ENCODE measurements at places on chromosomes 11 and 22. TPM values are rescaled to one million over a fixed set of nuclear protein-coding genes. Genes with fewer than 3 reads are reported as not detected.

Gene KIAA1671
- total RNA-seq: 15.3 TPM

Gene FZD4
- 2.0 TPM for total RNA-seq

Gene HPX
- 9.6 TPM for total RNA-seq

GRCh38 chr22:27976586-27976985 is 57.5 kb upstream of the PITPNB start:
- peaks cover 3% of the 10 kb centered on the region for H3K27me3 ChIP-seq
- H3K36me3 ChIP-seq: no peaks in the 10 kb centered on the region
- H3K4me1 ChIP-seq: peaks cover 4% of the 10 kb centered on the region
- DNase-seq: no peak

DNA sequence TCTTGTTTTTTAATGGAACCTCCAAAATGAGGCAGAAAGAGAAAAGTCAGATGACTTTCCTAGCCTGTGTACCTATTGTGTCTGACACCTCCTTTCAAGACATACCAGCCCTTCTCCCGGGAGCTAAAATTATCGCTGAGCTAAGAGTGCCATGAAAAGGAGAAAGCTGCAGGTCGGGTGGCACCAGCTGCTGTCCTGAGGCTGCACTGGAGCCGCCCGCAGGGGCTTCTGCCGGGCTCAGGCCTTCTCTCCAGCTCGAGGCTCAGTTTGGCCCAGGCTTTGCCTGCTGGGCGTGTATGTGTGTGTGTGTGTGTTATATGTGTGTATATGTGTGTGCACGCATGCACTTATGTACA is 27.7 kb upstream of the RAB1B start:
- H3K27ac ChIP-seq: no peak overlapping the region
- H3K4me1 ChIP-seq: peaks cover 11% of the 10 kb centered on the region
- H3K4me3 ChIP-seq: no peak overlapping the region
- peaks cover 3% of the 10 kb centered on the region for H3K27me3 ChIP-seq
- DNase-seq: no peak

DNA sequence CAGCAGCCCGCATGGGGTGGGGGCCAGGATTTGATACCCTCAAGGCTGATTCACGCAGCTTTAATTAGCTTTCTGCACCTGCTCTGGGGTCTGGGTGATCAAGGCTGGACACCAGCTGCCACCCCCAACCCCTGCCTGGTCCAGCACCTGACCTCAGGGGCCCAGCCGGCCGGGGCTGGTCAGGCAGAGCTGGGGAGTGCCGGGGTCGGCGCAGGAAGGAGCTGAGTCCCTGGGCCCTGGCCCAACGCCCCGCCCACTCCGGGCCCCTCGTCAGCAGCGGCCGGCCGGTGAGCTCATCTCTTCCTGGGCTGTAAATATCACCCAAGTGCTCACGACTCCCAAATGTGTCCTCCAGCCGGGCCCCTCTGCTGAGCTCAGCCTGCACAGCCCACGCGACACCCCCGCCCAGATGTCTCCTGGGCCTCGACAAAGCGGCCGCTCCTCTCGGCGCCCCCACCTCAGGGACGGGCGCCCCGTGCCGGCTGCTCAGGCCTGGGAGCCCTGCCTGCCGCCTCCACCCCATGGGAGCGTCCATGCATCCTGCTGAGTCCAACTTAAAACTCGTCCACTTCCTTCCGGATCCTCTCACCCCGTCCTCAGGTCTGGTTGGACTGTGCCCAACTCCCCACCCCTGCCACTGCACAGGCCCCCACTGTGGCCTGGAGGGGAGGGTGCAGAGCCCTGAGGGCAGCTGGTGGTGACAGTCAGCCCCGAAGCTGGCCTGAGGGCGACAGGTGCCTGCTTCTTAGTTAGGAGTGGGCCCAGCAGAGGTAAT is 29.0 kb downstream of the RTN4R start:
- H3K4me3 ChIP-seq: no peak overlapping the region
- H3K4me1 ChIP-seq: peaks cover 26% of the 10 kb centered on the region
- H3K36me3 ChIP-seq: no peaks in the 10 kb centered on the region
- peaks cover 3% of the 10 kb centered on the region for H3K27me3 ChIP-seq
- DNase-seq: peak; percentile 68
